ENCODE measurements at places on chromosomes 7 and 10.
A peak's percentile ranks its signal among the peaks of the same experiment; 100 is the strongest.

GRCh38 chr10:71727105-71727737 is 7.6 kb upstream of the C10orf105 start:
- H3K27me3 ChIP-seq: no peaks in the 10 kb centered on the region
- H3K36me3 ChIP-seq: no peaks in the 10 kb centered on the region
- no peak overlapping the region for H3K4me3 ChIP-seq
- H3K27ac ChIP-seq: no peak overlapping the region

DNA sequence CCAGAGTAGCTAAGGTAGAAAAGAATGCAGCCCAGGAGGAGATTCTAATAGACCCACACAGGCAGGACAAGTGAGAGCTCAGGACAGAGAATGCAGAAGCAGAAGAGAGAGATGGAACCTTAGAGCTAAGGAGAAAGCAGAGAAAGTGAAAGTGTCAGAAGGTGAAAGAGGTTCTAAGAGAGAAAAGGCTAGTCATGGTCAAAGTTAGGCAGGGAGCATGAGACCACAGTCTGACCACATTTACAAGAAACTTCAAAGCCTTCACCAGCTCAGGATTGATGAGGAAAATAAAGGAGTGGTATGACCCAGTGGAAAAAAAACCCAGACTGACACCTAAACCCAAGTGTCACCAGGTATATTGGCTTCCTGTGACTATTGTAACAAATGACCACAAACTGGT is 131.8 kb upstream of the WDR11 start:
- H3K36me3 ChIP-seq: no peaks in the 10 kb centered on the region
- no peaks in the 10 kb centered on the region for H3K4me1 ChIP-seq

- H3K27me3 ChIP-seq: no peaks in the 10 kb centered on the region
- H3K4me1 ChIP-seq: no peaks in the 10 kb centered on the region
- no peak overlapping the region for H3K4me3 ChIP-seq
- H3K36me3 ChIP-seq: no peaks in the 10 kb centered on the region
Measured at GRCh38 chr10:21242915-21243314, 282.6 kb downstream of the SKIDA1 start.

DNA sequence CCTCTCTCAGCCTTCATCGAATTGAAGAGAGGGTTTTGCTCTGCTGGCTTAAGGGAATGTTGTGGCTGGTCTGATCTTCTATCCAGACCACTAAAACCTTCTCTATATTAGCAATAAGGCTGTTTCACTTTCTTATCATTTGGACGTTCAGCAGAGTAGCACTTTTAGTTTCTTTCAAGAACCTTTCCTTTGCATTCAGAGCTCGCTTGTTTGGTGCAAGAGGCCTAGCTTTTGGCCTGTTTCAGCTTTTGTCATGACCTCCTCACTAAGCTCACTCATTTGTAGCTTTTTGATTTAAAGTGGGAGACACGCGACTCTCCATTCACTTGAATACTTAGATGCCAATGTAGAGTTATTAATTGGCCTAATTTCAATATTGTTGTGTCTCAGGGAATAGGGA is 3.9 kb downstream of the MPP7 start:
- H3K4me3 ChIP-seq: no peak overlapping the region
- no peak for DNase-seq
- H3K36me3 ChIP-seq: peaks cover 3% of the 10 kb centered on the region
- H3K4me1 ChIP-seq: peaks cover 3% of the 10 kb centered on the region
- no peak overlapping the region for H3K27ac ChIP-seq

DNA sequence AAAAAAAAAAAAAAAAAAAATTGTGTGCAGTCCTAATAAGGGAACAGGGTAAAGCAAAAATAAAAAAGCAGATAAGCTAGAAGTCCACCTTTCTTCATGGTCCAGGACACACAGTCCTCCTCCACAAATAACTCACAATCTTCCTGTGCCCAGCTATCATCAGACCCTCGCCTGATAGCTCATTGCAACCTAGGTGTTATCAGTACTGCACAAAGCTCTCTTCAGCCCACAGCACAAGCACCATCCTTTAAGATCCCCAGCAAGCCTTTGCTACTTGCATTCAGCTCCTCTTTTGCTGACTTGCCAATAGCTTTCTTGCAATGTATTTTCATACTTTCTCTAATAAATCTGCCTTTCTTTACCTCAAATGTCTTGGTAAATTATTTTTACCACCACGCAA is 5.0 kb downstream of the NDUFA5 start:
- DNase-seq: no peak
- no peak overlapping the region for H3K4me3 ChIP-seq
- peaks cover 9% of the 10 kb centered on the region for H3K4me1 ChIP-seq
- peaks cover 13% of the 10 kb centered on the region for H3K36me3 ChIP-seq
- no peaks in the 10 kb centered on the region for H3K27me3 ChIP-seq
- H3K27ac ChIP-seq: no peak overlapping the region

DNA sequence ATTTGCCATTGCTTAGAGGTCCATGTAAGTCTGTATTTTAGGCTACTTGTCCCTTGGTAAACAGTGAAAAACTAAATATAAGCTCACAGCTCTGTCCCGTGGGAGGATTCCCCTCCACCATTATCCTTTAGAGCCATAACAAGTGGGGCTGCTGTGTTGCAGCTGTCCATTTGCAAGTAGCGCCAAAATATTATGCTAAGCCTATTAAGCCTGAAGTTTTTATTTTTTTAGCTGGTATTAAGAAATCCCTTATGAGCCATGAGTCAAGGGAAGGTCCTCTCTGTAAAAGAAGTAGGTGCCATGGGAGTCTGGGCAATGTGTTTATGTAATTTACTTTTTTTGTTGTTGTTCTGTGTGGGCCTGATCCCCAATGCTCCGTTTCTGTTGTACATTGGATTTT is 183.9 kb downstream of the THSD7A start:
- no peaks in the 10 kb centered on the region for H3K27me3 ChIP-seq
- no peak overlapping the region for H3K4me3 ChIP-seq
- no peaks in the 10 kb centered on the region for H3K4me1 ChIP-seq
- H3K36me3 ChIP-seq: no peaks in the 10 kb centered on the region

DNA sequence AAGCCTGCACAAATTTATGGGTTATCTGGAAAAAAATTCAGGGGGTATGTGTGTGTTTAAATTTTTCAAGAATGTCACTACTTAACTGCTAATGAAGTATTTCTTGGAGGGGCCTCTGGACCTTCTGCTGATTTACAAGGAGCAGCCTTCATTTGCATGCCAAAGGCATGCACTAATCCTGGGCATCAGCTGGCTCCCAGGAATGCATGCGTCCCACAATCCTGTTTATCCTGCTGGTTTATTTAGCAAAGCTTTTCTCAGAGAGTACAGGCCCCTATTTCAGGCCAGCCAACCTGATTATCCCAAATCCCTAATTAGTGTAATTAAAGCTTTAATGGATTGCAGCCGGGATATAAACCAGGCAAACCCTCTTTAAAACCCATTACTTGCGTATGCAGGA is 170.4 kb downstream of the TAX1BP1 start:
- H3K36me3 ChIP-seq: no peaks in the 10 kb centered on the region
- H3K27me3 ChIP-seq: no peaks in the 10 kb centered on the region
- DNase-seq: no peak
- no peaks in the 10 kb centered on the region for H3K4me1 ChIP-seq
- H3K27ac ChIP-seq: no peak overlapping the region

- peaks cover 35% of the 10 kb centered on the region for H3K36me3 ChIP-seq
- no peaks in the 10 kb centered on the region for H3K4me1 ChIP-seq
- H3K4me3 ChIP-seq: no peak overlapping the region
- DNase-seq: no peak
- H3K27ac ChIP-seq: no peak overlapping the region
Measured at GRCh38 chr10:99894613-99895012, 112.2 kb downstream of the ABCC2 start.

DNA sequence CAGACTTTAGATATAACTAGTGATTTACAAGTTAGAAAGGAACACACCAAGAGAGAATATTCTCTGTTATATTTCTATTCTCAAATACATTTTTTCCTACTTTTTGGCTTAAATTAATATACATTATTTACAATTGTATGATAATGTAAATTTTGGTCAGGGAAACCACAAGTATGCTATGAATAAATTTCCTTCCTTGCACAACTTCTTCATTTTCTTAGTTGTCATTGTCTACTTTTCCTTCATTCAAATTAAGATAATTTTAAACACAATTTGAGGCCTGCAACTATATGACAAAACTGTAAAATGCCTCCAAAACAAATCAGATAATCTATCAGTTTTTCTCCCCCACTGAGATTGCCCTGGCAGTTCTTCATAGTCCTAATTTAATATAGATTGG is 131.3 kb downstream of the CDK14 start:
- H3K27ac ChIP-seq: no peak overlapping the region
- H3K4me3 ChIP-seq: no peak overlapping the region
- no peaks in the 10 kb centered on the region for H3K4me1 ChIP-seq

DNA sequence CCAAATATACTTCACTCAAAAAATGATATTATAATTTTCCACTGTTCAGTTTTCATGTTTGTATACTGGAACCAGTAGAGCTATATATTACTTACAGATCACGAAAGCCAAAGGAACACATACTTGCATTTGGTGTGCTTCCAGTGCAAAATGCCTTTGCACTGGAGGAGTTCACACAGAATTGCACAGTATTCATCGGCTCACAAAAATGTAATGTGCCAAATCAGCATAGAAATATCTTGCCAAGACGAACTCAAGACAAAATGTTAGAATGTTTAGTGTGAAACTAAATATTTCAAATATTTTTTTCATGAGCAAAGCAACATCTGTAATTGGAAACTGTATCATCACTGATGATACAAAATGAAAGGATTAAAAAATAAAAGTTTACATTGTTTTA is 646.2 kb upstream of the SEMA3D start:
- H3K27ac ChIP-seq: no peak overlapping the region
- no peaks in the 10 kb centered on the region for H3K4me1 ChIP-seq
- H3K27me3 ChIP-seq: no peaks in the 10 kb centered on the region

- DNase-seq: no peak
- peak overlapping the region; percentile 58 for H3K27ac ChIP-seq
Measured at GRCh38 chr7:105402221-105403095, 13.7 kb upstream of the SRPK2 start.

GRCh38 chr10:67977251-67977650 is 92.8 kb downstream of the SIRT1 start:
- no peaks in the 10 kb centered on the region for H3K27me3 ChIP-seq
- H3K4me1 ChIP-seq: no peaks in the 10 kb centered on the region
- H3K27ac ChIP-seq: no peak overlapping the region
- no peak overlapping the region for H3K4me3 ChIP-seq
- no peak for DNase-seq

GRCh38 chr10:17088118-17088806 is 41.3 kb downstream of the CUBN start:
- peak overlapping the region; percentile 77 for H3K27ac ChIP-seq
- H3K36me3 ChIP-seq: no peaks in the 10 kb centered on the region
- H3K4me3 ChIP-seq: no peak overlapping the region
- DNase-seq: peak; percentile 72
- H3K27me3 ChIP-seq: no peaks in the 10 kb centered on the region
- H3K4me1 ChIP-seq: no peaks in the 10 kb centered on the region

GRCh38 chr10:60230892-60231291 is 158.8 kb downstream of the ANK3 start:
- no peaks in the 10 kb centered on the region for H3K4me1 ChIP-seq
- no peak overlapping the region for H3K4me3 ChIP-seq
- no peaks in the 10 kb centered on the region for H3K27me3 ChIP-seq
- DNase-seq: no peak
- no peak overlapping the region for H3K27ac ChIP-seq

DNA sequence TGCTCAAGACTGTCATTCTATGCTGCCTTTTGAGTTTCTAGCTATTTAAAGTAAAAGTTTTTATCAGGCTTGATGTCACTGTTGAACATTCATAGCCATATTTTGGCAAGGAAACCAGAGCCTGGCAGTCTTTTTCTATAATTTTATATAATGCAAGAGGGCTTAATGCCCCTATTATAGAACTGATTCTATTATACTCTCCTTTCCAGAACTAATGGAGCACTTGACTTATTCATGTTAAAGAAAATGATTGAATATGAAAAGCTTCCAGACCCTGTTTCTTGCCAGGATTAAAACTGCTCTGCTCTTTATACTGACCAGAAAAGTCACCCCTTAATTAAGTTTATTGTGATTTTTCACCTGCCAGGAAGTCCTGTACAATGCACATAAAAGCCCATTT is 337.6 kb upstream of the CHRM2 start:
- H3K36me3 ChIP-seq: no peaks in the 10 kb centered on the region
- no peaks in the 10 kb centered on the region for H3K27me3 ChIP-seq
- H3K27ac ChIP-seq: no peak overlapping the region
- no peaks in the 10 kb centered on the region for H3K4me1 ChIP-seq
- H3K4me3 ChIP-seq: no peak overlapping the region

DNA sequence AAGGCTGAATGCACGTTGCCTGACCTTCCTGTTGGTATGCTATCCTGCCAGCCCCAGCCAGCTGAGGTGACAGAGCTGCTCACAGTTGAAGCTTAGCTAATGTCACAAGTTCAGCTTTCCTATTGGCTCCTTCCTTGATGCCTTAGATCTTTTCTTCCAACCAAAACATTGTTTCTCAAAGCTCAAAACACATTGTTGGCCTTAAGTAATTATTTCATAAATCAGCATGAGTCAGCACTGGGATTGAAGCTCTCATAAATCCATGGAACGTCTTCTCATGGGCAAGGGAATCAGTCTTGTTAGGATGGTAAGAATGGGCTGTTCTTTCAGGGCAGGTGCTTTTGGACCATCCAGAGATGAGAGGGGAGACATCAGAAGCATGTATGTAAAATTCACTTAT is 128.1 kb upstream of the SAMD8 start:
- H3K27ac ChIP-seq: no peak overlapping the region
- DNase-seq: no peak
- H3K4me3 ChIP-seq: no peak overlapping the region
- H3K36me3 ChIP-seq: no peaks in the 10 kb centered on the region

- peak; percentile 51 for DNase-seq
- peaks cover 7% of the 10 kb centered on the region for H3K4me1 ChIP-seq
- H3K36me3 ChIP-seq: no peaks in the 10 kb centered on the region
- H3K27me3 ChIP-seq: no peaks in the 10 kb centered on the region
Measured at GRCh38 chr7:133853706-133854276, 273.3 kb upstream of the LRGUK start.

- no peaks in the 10 kb centered on the region for H3K4me1 ChIP-seq
- peaks cover 4% of the 10 kb centered on the region for H3K27me3 ChIP-seq
- DNase-seq: no peak
- H3K36me3 ChIP-seq: no peaks in the 10 kb centered on the region
- no peak overlapping the region for H3K27ac ChIP-seq
Measured at GRCh38 chr7:157775021-157775559, 438.3 kb downstream of the DNAJB6 start.

- no peak overlapping the region for H3K4me3 ChIP-seq
- no peak overlapping the region for H3K27ac ChIP-seq
- no peak for DNase-seq
- H3K27me3 ChIP-seq: no peaks in the 10 kb centered on the region
- H3K4me1 ChIP-seq: no peaks in the 10 kb centered on the region
Measured at GRCh38 chr10:33365301-33365700, 30.8 kb upstream of the NRP1 start.

GRCh38 chr10:24415455-24416125 is 206.7 kb downstream of the KIAA1217 start:
- no peak overlapping the region for H3K4me3 ChIP-seq
- DNase-seq: no peak
- no peaks in the 10 kb centered on the region for H3K4me1 ChIP-seq
- H3K27me3 ChIP-seq: no peaks in the 10 kb centered on the region

Measured in Panc1 (cell line).